NCI-H2107 (cell line): ENCODE measurements at places on chromosomes 1 and 21.

DNA sequence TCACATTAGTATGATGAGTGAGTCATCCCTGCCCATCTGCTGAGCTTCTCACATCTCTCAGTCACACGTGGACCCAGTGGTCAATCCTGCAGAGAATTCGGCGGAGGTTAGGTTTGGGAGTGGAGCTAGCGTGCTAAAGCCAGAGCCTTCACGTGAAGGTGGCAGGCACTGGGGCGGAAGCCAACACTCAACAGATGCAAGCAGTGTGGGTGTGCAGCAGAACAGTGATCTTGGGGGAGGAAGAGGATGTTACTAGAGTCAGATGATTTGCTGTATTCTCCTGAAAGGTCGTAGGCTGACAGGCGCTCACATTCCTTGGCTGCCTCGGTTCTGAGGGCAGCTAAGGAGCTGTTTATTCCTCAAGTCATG, 6.7 kb downstream of the C1orf115 start:
- DNase-seq = no peak

- DNase-seq = peak; percentile 52
Measured at GRCh38 chr1:240888039-240888786, 276.3 kb upstream of the GREM2 start.

DNA sequence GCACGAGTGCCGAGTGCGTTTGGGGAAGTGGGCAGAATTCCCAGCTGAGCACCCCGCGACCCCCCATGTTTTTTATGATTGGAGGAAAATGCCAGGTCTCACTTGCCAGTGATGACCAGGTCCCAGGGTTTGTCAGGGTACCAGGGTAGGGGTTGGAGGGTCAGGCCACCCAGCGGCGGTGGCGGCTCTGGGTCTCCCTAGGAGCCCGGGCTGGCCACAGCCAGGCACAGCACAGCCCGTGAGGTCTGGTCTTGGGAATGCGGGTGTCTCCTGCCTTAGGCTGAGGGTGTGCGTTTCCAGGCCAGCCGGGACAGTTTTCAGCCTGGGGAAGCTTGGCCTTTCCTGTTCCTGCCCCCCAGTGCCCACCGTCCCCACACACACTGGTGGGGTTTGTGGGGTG, 22.7 kb downstream of the PRKCZ start:
- no peak for DNase-seq

- DNase-seq = no peak
Measured at GRCh38 chr1:193846876-193847604, 660.6 kb upstream of the B3GALT2 start.

GRCh38 chr1:164685266-164686035, 126.5 kb downstream of the PBX1 start:
- DNase-seq = no peak

DNA sequence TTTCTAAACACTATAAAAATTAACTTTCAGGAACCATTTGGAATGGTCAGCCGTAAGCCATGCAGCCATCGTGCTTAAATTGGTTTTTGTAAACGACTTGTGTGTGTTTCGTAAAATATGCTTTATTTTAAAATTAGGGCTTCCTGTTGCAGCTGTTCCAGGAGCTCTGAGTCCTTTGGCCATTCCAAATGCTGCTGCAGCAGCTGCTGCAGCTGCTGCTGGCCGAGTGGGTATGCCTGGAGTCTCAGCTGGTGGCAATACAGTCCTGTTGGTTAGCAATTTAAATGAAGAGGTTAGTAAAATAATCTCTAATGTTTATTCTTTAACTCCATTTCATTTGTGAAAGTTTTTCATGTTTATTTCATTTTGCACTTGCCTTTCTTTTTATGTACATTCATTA, 83.1 kb downstream of the PTBP2 start:
- no peak for DNase-seq

DNA sequence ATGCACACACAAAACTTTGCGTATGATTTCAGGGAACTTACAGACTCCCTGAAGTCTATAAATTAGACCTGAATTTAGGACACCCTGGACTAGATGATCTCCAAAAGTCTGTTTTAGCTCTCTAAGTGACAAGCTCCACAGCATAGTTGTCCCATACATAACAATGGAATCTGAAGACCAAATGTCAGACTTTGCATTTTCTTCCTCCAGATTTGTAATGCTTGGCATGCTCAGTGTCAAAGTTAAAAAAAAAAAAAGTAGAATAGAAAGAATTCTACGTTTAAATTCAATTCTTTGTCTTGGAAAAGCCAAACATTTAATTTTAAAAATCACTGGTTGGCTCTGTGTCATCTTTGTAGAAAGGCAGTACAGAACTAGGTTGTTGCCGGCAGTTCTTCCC, 66.7 kb downstream of the OLFML2B start:
- no peak for DNase-seq

- no peak for DNase-seq
Measured at GRCh38 chr1:91684481-91685196, 184.0 kb downstream of the CDC7 start.

- DNase-seq = no peak
Measured at GRCh38 chr1:110188035-110188618, 22.0 kb upstream of the KCNC4 start.

GRCh38 chr1:154821083-154821482, 49.0 kb downstream of the KCNN3 start:
- DNase-seq = no peak

DNA sequence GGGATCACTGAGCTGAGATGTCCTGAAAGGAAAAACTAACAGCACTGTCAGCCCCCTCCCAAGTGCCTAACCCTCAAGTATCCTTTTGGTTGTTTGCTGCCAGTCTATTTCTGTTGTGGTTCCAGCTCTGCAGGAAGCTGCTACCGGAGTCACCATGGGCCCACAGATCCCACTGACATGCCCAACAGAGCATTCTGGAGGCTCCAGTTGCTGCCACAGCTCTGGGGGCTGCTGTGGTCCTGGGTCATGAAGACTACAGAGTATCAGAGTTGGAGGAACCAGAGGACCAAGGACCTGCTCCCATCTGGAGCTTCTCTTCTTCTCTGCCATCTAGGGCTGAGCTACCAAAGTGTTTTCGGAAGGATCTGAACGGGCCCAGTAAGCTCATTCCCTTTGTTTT, 910 bp downstream of the LCE3A start:
- DNase-seq = no peak

GRCh38 chr1:31995263-31995662, 18.4 kb upstream of the KHDRBS1 start:
- no peak for DNase-seq

- no peak for DNase-seq
Measured at GRCh38 chr1:7614576-7615074, 156.5 kb upstream of the VAMP3 start.

GRCh38 chr1:113253187-113253586, 137.1 kb upstream of the MAGI3 start:
- DNase-seq = no peak

GRCh38 chr1:19083081-19083480, 126.6 kb upstream of the IFFO2 start:
- no peak for DNase-seq

DNA sequence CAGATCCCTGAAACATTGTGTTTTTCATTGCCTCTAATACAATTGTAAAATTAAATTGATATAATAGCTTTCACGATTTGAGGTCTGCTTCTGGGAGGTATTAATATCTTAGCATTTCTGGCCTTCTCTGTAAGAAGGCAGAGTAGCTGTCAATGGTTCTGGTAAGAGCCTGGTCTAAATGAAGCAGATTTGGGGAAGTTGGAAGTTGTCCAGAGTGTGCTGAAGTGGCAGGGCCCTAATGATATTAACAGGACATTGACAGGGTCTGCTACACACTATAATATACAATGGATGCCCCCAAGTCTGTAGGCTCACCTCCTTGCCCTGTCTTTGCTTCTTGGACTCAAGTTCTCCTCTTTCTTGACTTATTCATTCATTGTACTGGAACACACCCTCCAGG, 99.5 kb downstream of the C4BPA start:
- no peak for DNase-seq

DNA sequence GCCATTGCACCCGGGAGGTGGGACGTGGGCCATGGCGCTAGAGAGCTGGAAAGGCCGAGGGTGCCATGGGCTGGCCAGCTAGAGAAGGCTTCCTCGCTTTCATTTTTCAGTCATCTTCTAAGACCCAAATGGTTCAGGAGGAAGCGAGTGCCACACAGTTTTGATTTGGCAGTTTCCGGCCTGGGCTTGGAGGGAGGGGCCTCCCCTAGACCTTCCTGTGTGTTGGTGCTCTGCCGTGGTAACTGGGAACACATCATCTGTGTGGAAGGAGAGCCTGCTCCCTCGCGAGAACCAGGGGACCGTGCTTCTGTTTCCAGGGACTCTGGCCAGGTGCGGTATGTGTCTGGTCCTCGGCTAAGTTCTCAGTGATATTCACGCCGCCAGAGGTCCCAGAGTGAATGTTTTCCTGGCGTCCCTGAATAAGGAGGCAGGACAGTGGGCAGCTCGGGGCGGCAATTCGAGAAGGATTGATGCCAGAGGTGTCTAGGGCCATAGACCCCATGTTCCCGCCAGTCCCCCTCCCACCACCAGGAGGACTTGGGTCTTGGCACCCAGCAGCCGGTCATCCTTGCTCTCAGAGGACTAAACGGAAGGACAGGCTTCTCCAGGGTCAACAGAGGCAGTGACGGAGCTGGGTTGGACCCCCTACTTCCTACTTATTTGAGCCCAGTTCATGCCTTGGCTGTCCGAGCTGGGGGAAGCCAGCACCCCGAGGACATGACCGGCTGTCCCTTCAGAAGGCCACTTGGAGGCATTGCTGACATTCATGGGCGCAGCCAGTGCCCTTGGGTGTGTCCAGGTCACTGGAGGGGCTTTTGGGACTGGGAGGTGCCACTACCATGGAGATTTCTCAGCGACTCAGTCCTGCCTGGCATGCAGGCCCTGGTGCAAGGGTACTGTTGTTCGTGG, 2.7 kb upstream of the NPHP4 start:
- DNase-seq = no peak

GRCh38 chr21:45383111-45383614, 21.8 kb upstream of the COL18A1 start:
- DNase-seq = no peak
